ENCODE measurements at places on chromosomes 3 and 15.
A peak's percentile ranks its signal among the peaks of the same experiment; 100 is the strongest.

- no peak for DNase-seq
- no peaks in the 10 kb centered on the region for H3K27me3 ChIP-seq
- no peak overlapping the region for H3K27ac ChIP-seq
- no peak overlapping the region for H3K4me3 ChIP-seq
Observed at GRCh38 chr3:108053067-108053466, 37.8 kb downstream of the CD47 start.

DNA sequence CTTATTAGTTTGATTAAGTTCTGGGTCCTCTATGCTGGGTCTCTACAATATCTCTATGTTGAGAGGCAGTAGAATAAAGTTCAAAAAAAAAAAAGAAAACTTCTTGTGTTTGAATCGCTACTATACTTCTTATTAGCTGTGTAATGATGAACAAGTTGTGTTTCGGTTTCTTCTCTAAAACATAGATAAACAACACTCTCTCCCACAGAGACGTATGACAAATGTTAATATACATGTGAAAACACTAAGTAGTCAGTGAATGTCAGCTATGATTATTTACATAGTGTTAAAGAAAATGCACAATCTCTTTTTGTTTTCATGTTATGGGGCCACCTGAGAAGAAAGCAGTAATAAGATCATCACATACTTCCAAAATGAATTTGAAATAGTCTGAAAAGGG is 45.3 kb downstream of the ACAP2 start:
- H3K4me1 ChIP-seq: no peaks in the 10 kb centered on the region
- DNase-seq: no peak
- H3K27ac ChIP-seq: no peak overlapping the region
- no peaks in the 10 kb centered on the region for H3K27me3 ChIP-seq
- H3K4me3 ChIP-seq: no peak overlapping the region

GRCh38 chr15:74302821-74303359 is 64.6 kb downstream of the CYP11A1 start:
- H3K27me3 ChIP-seq: peaks cover 43% of the 10 kb centered on the region
- H3K27ac ChIP-seq: no peak overlapping the region
- peak; percentile 77 for DNase-seq
- H3K4me3 ChIP-seq: peak overlapping the region; percentile 42
- peaks cover 77% of the 10 kb centered on the region for H3K4me1 ChIP-seq

GRCh38 chr15:61206767-61207166 is 22.3 kb downstream of the RORA start:
- no peak for DNase-seq
- H3K27ac ChIP-seq: no peak overlapping the region
- peaks cover 22% of the 10 kb centered on the region for H3K4me1 ChIP-seq
- H3K36me3 ChIP-seq: peaks cover 21% of the 10 kb centered on the region

- H3K4me1 ChIP-seq: peaks cover 7% of the 10 kb centered on the region
- no peak for DNase-seq
- peak overlapping the region; percentile 47 for H3K27ac ChIP-seq
Observed at GRCh38 chr15:66306381-66306780, 13.0 kb downstream of the DIS3L start.

GRCh38 chr15:42285034-42285433 is 11.8 kb upstream of the TMEM87A start:
- H3K27ac ChIP-seq: no peak overlapping the region
- H3K4me1 ChIP-seq: peaks cover 15% of the 10 kb centered on the region
- no peaks in the 10 kb centered on the region for H3K36me3 ChIP-seq
- no peak overlapping the region for H3K4me3 ChIP-seq
- DNase-seq: no peak
- no peaks in the 10 kb centered on the region for H3K27me3 ChIP-seq

DNA sequence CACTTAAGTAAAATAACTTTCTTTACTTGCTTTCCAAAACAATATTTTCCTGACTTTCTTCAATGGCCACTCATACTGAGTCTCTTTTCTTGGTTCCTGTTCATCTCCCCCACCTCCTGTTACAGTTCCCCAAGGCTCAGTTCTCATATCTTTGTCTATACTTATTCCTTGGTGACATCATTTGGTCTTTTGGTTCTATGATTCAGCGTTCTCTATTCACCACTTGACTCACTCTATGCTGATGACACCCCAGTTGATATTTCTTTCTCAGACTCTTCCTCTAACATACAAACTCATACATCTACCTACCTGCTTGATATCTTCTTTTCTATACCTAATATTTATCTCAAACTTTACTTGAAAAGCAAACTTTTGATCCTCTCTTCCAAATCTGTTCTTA is 85.0 kb upstream of the P3H2 start:
- H3K27me3 ChIP-seq: no peaks in the 10 kb centered on the region
- no peak overlapping the region for H3K27ac ChIP-seq
- DNase-seq: no peak
- H3K4me1 ChIP-seq: peaks cover 5% of the 10 kb centered on the region
- H3K4me3 ChIP-seq: no peak overlapping the region
- H3K36me3 ChIP-seq: no peaks in the 10 kb centered on the region

DNA sequence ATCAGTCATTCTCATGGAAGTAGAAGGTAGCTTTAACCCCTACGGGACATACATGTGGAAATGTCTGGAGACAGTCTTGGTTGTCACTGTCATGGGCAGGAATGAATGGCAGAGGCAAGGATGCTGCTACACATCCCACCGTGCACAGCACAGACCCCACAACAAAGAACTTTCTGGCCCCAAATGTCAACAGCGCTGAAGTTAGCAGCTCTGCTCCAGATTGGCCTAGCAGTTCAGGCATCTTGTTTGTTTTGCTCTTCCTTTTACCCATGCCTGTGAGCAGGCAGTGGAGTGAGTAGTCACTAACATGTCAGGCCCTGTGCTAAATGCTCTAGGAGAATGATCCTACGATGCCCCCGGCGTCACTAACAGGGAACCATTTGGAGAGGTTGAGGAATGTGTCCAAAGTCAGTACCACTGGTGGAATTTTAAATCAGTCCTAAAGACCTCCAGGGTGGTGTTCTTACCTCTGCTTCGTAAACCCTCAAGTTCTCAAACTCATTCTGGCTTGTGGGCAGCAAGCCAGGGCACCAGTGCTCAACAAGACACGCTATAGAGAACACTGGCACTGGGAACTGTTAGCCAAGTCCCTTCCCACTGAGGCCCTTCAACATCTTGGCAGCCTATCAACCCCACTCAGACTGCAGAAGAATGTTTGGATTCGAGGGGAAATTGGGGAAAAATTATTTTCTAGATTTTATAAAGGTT is 142.2 kb downstream of the FOXP1 start:
- H3K4me1 ChIP-seq: peaks cover 30% of the 10 kb centered on the region
- H3K27me3 ChIP-seq: peaks cover 8% of the 10 kb centered on the region
- peaks cover 23% of the 10 kb centered on the region for H3K36me3 ChIP-seq
- peak overlapping the region; percentile 47 for H3K27ac ChIP-seq
- no peak for DNase-seq
- no peak overlapping the region for H3K4me3 ChIP-seq

- H3K4me3 ChIP-seq: no peak overlapping the region
- H3K27ac ChIP-seq: no peak overlapping the region
- peaks cover 4% of the 10 kb centered on the region for H3K36me3 ChIP-seq
- DNase-seq: no peak
- H3K4me1 ChIP-seq: peaks cover 5% of the 10 kb centered on the region
- peaks cover 3% of the 10 kb centered on the region for H3K27me3 ChIP-seq
Observed at GRCh38 chr3:67737906-67738865, 83.8 kb upstream of the SUCLG2 start.

GRCh38 chr3:130895690-130896488 is 2.0 kb downstream of the ATP2C1 start:
- DNase-seq: no peak
- H3K4me3 ChIP-seq: peak overlapping the region; percentile 89
- H3K36me3 ChIP-seq: no peaks in the 10 kb centered on the region
- H3K27me3 ChIP-seq: no peaks in the 10 kb centered on the region
- peak overlapping the region; percentile 71 for H3K27ac ChIP-seq
- peaks cover 54% of the 10 kb centered on the region for H3K4me1 ChIP-seq

Measured in nephron progenitor cell (in vitro differentiated cells).